HL-60 (cell line): ENCODE measurements at places on chromosomes 16 and 17.

DNA sequence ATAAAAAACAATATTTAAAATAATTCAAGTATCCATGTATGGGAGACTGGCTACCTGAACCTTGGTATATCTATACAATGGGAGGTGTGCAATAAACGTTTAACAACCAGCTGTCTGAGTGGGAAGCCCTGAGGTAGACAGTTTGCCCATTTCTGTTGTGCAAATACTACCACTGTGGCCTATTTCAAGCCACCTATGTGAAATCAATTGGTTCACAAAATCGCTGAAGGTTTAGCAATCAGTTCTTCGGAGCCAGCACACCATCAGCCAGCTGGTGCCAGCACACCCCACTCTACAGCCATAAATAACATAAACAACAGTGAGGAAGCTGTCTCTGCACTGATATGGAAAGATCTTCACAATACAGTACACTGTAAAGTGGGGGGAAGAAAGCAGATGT is 46.7 kb upstream of the KDM8 start:
- no peak for DNase-seq

DNA sequence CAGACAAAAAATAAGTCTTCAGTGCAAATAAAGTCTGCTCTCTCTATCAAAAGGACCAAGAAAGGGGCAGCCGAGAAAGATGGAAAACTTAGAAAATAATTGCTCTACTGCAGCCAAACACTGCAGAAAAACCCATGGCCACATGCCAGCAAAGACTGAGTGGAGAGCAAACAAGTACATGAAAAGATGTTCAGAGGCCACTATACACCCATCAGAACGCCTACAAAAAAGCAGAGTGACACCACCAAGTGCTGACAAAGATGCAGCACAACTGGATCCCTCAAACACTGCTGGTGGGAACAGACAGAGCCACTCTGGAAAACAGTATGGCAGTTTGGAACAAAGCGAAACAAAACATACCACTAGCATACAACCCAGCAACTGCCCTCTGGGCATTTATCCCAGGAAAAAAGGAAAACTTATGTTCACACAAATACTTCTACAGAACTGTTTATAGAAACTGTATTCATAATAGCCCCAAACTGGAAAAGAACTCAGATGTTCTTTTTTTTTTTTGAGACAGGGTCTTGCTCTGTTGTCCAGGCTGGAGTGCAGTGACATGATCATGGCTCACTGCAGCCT is 36.7 kb downstream of the KIAA0753 start:
- DNase-seq = no peak

- no peak for DNase-seq
Observed at GRCh38 chr17:41666237-41666641, 22.4 kb upstream of the EIF1 start.

GRCh38 chr17:45656527-45657181 is 127.5 kb upstream of the CRHR1 start:
- DNase-seq = no peak

GRCh38 chr17:78651554-78651953 is 74.4 kb upstream of the DNAH17 start:
- no peak for DNase-seq

DNA sequence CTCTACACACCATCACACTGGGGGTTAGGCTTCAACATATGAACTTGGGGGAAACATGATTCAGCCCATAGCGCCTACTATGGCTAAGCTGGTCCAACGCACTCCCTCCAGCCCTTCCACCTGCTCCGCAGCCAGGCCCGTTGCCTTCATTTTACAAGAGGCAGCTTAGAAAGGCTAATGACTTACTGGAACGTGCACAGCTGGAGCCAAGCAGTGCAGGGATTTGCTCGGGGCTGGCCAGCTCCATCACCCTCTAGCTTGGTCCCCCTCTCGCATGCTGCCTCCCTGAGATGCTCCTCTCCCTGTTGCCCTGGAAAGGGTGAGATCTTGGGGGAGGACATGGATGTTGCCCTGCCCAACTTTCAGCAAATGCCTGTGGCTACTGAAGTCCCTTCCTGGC is 2.8 kb upstream of the CACNG1 start:
- no peak for DNase-seq

DNA sequence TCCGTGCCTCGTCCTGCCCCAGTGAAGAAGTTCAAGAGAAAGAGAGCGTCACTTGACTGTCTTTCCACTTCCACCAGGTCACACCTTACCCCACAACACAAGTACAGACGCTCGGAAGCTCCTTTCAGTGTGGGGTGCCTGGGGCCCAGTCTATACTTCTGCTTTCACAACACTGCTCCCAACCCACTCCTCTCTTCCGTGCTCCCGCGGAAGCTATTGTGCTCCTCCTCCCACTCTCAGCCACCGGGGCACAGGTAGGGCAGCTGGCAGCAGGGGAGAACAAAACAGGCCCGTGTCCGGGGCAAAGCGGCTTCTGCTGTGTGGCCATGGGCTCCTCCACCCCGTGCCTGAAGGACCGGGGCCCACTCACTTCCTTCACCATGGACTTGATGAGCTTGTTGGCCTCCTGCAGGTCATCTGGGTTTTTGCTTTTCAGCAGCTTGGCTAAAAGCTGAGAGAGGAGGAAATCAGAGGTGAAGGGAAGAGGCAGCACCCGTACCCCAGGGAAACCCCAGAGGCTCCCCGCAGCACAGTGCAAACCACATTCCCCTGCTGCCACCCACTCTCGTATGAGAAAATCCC is 18.9 kb downstream of the GGA3 start:
- no peak for DNase-seq

GRCh38 chr17:58873926-58874325 is 118.3 kb downstream of the PPM1E start:
- DNase-seq = no peak

GRCh38 chr16:62224646-62225209 is 188.5 kb upstream of the CDH8 start:
- no peak for DNase-seq

DNA sequence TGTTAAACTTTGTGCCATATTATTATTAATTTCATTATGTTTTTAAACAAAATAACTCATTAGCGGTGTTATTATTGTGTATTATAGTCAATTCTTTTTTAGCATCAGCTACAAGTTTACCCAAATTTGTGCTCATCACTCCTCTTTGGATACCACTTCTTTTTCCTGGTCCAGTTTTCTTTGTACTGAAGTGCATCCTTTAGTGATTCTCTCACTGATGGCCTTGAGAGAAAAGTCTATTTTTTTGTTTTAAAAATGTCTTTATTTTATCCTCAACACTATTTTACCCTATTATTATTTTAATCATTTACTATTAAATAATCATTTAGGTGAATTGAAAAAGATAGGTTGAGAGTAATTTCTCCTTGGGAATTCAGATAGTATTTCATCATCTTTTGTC is 99.2 kb downstream of the RGS9 start:
- DNase-seq = no peak

DNA sequence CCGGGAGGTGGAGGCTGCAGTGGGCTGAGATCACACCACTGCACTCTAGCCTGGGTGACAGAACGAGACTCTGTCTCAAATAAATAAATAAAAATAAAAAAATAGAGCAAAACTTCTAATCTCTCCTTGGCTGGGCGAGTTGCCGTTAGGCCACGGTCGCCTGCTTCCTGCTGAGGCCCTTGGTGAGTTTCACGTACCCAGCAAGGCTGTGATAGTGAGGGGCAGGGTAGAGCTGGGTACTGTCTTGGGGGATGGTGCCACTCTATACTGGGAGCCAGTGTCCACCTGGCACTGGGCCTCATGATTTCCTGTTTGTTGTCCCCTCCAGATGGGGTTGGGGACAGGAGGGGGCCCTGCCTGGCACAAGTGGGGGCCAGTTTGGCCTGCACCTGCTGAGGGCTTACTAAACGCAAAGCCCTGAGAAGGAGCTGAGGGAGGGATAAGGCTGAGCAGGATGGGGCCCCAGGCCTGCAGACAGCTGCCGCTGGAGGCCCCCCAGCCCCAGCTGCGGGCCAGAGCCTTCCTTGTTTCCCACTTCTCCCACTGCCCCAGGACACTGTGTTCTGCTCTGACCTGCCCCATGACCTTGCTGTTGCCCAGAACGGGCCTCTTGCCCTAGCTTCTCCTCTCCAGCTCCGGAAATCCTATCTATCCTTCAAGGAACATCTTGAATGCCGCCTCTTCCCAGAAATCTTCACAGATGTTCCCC is 25.4 kb downstream of the GJD3 start:
- DNase-seq = peak; percentile 42

DNA sequence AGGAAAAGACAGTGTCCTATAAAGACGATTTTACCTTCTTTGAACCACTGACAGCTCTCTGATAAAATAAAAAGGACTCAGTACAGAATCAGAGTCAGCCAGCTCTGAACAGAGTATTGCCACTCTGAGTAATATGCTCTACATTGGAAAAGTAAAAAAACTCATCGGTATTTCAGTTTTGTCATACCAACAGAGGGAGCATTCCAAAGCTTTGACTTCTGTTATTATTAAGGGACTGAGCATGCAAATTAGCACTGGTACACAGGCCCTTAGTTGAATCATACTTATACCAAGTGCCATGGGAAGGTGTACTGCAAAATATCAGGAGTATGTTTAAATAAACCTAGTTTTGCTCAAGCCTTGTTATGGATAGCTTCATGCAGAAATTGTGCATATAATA is 509.0 kb upstream of the KIF2B start:
- DNase-seq = no peak
